ENCODE measurements at places on chromosomes 5 and 9. TPM values are rescaled to one million over a fixed set of nuclear protein-coding genes. Genes with fewer than 3 reads are reported as not detected.

PROB1 gene
- total RNA-seq: 1.7 TPM

CDH6 gene
- total RNA-seq: 0.15 TPM

DNA sequence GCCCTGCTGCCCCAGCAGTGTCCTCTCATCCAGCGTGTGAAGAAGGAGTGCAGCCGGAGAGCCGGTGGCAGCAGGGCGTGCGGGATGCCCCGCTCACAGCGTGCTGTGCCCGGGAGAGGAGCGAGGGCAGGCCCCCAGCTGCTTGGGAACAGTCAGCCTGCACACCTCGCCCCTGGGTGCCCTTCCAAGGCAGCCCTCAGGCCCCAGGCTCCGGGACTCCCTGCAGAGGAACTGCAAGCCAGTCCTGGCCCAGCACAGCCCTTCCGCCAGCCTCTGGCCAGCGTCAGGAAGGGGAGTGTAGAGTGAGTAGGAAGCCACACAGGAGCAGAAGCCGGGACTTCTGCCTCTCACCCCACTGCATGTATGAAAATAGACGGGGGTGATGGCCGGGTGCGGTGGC is 43.5 kb downstream of the ADAMTS2 start:
- no peak for DNase-seq

DNA sequence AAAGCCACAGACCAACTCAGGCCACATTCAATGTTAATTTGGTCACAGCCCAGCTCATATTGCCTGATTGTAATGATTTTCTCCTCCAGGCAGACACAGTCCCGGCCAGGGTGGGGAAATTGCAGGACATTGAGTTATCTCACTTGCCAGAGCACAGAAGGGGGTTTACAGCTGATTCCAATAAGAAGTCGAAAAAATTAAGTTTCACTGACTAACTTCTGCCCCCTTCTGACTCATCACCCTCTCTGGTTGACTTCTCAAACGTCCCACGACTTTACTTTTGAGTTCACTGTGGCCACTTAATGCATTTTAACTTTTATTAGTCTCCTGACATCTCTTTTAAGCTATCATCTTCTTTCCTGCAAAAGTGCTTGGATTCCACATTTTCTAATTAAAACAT is 321.4 kb upstream of the WWC1 start:
- no peak for DNase-seq

SEMA6A gene
- 0.88 TPM for total RNA-seq

DNA sequence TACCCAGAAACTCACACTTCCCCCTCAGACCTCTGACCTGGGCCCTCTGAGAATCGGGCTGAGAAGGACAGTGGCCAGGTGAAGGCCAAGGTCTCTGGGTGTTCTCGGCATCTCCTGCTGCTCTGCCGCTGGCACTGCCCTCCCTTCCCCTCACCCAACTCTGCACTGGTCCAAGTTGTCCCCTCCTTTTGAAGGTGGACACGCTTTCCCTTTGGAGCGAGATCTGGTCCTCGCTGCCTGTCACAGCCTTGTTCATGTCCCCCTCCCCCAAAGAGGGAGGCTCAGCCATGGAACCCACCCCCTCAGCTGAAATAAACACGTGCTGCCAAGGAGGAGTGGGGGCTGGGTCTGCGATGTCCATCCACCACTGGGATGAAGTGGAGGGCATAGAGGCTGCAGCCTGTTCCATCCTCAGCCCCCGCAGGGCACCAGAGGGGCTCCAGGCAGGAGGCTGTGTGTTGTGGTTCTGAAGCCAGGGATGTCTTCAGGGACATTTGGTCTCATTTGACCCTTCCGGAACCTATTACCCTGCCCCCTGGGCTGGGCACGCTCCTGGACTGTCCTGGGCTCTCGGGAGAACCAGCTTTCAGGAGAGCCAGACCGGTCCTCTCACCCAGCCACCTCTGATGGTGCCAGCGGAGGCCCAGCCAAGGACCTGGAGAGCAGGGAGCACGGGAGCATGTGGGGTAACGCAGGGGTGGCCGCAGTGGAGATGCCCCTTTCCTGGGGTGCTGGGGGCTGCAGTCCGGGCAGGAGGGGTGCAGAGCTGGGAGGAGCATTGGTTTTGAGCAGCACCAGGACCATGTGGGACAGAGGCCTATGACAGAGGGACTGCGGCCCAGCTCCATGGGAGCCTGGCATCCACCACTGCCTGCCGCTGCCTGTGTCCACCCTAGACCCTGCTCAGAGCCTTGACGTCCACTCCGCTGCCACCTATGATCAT is 4.7 kb upstream of the LCN2 start:
- no peak for DNase-seq

DNA sequence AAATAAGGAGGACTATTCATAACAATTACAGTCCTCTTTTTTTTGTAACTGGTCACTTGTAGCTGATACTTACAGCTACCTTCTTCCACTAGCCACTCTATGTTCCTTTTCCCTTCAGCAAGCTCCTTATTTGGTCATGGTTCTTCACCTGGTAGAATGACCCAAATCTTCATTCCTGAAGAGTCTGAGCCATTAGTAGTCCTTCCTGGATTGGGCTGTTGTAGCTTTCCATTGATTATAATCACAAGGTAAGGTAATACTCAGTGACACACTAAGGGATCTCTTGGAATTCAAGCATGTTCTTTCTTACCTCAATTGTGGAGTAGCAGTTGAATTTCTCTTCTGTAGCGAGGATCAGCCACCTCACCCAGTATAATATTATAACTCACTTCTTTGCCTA is 25.5 kb upstream of the ITGA2 start:
- no peak for DNase-seq

SUSD3 gene
- total RNA-seq: 71.2 TPM

IZUMO3 gene
- total RNA-seq: not detected

PTGES2 gene
- total RNA-seq: 81.4 TPM

HDHD3 gene
- 17.4 TPM for total RNA-seq

DNA sequence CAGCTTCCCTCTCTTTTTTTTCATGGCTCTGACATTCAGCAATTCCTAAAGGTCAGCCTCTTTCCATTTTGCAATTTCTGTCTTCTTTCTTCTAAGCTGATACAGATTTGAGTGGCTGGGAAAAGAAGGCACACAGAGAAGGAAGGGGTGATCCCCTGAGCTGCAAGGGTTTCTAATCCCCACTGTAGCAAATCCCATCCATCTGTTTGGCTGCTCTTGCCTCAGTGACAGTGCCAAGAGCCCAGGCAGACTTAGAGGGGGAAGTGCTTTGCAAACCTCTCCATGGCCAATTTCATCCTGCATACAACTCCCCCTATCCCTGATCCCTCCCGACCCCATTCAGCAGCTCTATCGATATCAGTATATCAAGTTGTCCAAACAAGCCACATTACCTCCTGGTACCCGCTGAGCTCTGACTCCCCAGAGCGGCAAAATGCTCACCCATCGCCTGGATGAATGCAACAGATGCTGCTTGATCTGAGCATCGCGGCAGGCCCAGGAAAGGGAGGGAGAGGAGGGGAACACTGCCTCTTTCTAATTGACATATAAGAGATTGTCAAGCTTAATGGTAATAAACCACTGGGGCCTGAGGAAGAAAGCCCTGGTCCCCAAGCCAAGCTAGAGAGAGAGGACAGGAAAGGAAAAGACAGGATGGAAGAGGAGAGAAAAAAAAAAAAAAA is 268.9 kb downstream of the ASTN2 start:
- DNase-seq: no peak

DNA sequence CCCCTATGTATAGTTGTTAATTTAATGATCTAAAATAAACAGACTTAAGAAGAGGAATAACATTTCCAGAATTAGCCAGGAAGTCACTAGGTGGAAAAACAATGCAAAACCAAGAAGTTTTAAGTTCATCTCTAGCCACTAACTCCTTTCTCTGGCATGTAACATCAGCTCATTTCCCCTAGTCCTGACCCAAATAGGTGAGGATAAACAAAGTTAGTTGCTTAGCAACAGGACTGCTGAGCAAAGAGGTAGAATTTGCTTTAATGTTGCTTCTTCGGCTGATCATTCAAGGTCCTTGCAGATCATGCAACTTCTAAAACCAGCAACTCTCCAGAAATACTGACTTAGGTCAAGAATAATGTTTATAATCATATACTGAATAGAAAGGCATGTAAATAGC is 675.8 kb downstream of the CETN3 start:
- DNase-seq: no peak

- no peak for DNase-seq
Observed at GRCh38 chr9:124873664-124874063, 11.7 kb downstream of the ARPC5L start.

C9orf50 gene
- not detected for total RNA-seq

GRCh38 chr5:39109606-39110005 is 35.4 kb upstream of the RICTOR start:
- no peak for DNase-seq

GRCh38 chr5:44001675-44002380 is 387.4 kb downstream of the FGF10 start:
- DNase-seq: no peak

ST8SIA4 gene
- 27.0 TPM for total RNA-seq

DNA sequence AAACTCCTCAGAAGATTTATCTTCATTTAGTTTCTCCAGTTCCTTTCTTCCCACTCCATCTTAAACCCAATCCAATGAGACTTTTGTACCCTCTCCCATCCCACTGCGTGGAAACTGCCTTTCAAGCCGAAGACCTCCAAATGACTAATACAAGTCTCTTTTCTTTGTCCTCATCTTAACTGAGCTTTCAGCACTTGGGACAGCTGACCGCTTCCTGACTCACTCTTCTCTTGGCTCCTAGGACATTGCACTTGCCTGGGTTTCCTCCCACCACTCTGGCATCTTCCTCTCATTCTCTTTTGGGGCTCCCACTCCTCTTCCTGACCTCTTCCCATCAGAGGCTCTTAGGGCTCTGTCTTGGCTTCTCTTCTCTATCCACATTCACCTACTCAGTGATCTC is 243.7 kb downstream of the HSPA4 start:
- no peak for DNase-seq

GRCh38 chr5:31435730-31436129 is 96.2 kb downstream of the DROSHA start:
- no peak for DNase-seq

NMUR2 gene
- not detected for total RNA-seq

- DNase-seq: no peak
Observed at GRCh38 chr5:162703914-162704313, 636.3 kb downstream of the GABRG2 start.

- no peak for DNase-seq
Observed at GRCh38 chr9:28832168-28832770, 1259.0 kb upstream of the C9orf72 start.

DNA sequence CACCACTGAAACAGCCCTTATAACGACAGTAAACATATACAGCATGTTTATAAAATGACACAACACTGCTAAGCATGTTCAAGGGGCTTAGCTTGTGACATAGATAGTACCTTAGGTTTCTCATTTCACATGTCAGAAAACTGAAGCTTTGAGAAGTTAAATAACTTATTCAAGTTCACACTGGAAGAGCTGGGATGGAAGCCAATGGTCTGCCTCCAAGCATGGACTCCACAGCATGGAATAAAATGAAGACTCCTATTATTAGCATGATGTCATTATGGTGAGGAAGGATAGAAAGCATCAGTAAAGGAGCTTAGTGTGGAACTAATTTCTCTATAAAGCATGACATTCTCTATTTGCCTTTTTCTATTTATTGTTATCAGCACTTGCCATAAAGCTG is 316.7 kb downstream of the PLK2 start:
- no peak for DNase-seq

PCDHGA6 gene
- 0.28 TPM for total RNA-seq

DNA sequence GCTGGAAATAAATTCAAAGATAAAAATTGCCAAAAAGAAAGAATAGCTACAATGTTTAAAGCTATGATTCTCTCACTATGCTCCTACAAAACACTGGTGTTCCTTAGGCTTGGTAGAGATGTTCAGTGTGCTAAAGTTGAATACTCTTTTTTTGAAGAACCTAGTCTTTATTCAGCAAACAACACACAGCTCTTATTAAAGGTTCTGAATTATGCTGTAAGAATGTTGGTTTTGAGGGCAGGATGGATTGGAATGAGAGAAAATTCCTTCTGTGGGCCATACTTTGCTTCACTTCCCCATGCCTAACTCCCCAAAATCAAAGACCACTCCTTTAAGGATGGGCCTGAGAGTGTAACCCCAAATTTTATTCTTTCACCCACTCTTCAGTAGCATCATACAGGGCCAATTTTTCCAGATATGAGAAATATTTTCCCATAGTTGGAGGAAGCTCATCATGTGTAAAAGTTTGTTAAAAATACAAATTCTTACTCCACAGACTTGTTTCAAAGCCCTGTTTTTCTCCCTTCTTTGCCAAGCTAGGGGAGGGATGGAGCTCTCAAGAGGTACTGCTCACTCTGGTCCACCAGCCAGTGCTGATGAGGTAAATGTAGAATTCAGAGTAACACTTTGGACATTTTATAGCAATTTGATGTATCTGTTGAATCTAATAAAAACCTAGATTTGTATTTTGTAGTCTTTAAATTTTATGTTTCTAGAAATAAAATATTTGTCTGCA is 99.3 kb downstream of the GDNF start:
- DNase-seq: no peak

IL7R gene
- total RNA-seq: 691 TPM

- DNase-seq: no peak
Observed at GRCh38 chr9:16915126-16915831, 44.8 kb upstream of the BNC2 start.

GRCh38 chr9:85401998-85402397 is 339.8 kb downstream of the AGTPBP1 start:
- no peak for DNase-seq

KCNV2 gene
- not detected for total RNA-seq

GRCh38 chr5:132608107-132608506 is 49.9 kb upstream of the IL13 start:
- DNase-seq: no peak

RNF224 gene
- not detected for total RNA-seq
